ENCODE measurements at places on chromosomes 6 and 20.

DNA sequence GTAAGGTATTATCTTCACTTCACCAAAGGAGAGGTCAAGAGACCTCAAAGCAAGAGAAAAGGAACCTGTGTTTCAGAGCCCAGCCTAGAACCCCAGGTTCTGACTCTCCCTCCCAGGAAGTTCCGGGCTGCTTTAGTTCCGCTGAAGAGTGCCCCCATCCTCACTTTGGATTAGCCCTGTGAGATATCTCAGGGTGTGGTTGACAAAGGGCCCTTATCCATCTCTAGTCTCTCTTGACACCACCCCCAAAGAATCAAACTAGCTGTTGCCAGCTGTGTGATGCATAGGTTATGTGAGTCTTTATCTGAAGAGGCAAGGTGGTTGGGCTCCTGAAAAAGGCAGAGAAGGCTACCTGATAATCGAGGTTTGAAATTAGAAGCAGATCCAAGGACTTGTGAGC is 20.6 kb downstream of the BRPF3 start:
- no peak for DNase-seq

GRCh38 chr6:81750200-81750599 is 2.3 kb downstream of the TENT5A start:
- no peak for DNase-seq

- no peak for DNase-seq
These were observed 18.6 kb upstream of the CST9L start for GRCh38 chr20:23586735-23587525.

DNA sequence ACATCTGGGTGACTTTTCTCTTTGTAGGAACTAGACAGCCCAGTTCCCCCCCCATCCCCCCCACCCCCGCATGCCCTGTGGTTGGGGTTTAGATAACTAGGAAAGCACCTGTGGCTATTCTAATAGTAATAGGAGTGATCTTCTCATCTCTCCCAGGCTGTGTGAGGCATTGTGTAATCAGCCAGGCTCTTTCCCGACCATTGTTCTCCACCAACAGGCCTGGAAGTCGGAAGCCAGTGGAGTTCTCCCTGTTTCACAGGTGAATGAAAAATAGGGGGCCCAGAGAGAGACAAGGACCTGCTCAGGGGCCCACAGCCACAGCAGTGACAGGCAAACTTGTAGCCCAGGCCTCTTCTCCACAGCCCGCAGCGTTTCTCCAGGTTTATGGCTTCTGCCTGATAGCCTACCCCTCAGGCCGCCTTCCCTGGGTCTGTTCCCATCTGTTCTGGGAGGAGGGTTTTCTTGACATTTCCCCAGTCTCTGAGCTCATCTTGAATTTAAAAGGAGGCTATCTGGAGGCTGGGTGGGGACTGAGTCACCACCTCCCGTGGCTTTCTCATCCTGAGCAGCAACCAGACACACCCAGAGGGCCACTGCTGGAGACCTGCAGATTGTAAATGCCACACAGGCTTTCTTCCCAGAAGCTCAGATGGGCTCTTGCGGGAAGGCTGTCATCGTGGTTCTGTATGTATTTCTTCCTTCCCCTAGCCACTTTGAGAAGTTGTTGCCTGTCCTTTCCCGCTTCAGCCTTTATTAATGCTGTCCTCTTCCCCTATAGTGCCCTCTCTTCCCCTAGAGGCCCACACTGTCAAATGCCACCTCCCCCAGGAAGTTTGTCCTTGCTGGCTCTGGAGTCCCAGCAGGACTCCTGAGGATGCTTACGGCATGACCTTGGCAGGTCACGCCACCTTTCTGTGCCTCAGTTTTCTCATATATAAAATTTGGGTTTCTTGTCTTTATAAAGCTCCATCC is 75.9 kb upstream of the MYL9 start:
- peak; percentile 56 for DNase-seq

DNA sequence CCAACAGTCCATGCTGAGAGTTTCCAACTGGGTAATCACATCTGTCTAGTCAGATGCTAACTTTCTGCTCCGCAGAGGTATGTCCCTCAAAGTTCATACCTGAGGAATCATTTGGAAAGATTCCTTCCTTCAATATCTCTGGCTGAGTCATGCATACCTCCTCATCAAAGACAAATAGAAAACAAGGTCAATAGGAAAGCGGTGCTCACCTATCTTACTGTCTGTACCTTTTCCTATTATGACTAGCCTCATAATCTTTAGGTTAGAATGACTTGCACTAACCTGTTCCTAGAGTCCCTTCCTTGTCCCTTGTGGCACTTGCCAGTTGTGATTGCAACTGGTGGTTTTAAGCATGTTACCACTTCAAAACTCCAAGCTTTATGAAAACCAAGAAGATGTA is 78.2 kb upstream of the PTPRK start:
- no peak for DNase-seq

GRCh38 chr20:5214826-5215225 is 88.0 kb downstream of the CDS2 start:
- DNase-seq = no peak

DNA sequence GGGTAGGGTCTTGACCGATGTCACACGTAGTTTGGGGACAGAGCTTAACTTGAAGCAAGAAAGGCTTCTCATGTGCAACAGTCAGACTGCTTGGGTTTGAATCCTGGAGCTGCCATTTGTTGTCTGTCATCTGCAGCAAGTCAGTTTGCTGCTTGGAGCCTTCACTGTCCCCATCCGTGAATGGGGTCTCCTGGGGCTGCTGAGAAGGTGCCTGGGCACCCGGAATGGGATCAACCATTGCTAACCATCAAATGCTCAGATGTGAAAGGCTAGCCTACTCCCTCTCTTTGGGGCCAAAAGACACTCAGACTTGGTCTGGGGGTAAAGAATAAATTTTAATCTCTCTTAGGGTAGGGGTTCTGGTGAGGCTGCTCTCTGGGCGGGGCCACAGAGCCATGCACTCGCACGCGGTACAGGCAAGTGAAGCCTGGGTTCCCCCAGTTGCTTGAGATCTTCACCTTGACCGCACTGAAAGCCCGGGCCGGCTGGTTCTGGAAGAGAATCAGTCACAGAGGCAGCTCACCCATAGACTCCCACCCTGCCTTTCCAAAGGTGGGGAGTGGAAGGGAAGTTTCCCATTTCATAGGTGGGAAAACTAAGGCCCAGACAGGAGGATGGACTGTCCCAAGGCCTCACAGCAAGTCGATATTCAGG is 20.6 kb downstream of the SUN5 start:
- no peak for DNase-seq

GRCh38 chr6:153623496-153623895 is 415.5 kb upstream of the OPRM1 start:
- no peak for DNase-seq

DNA sequence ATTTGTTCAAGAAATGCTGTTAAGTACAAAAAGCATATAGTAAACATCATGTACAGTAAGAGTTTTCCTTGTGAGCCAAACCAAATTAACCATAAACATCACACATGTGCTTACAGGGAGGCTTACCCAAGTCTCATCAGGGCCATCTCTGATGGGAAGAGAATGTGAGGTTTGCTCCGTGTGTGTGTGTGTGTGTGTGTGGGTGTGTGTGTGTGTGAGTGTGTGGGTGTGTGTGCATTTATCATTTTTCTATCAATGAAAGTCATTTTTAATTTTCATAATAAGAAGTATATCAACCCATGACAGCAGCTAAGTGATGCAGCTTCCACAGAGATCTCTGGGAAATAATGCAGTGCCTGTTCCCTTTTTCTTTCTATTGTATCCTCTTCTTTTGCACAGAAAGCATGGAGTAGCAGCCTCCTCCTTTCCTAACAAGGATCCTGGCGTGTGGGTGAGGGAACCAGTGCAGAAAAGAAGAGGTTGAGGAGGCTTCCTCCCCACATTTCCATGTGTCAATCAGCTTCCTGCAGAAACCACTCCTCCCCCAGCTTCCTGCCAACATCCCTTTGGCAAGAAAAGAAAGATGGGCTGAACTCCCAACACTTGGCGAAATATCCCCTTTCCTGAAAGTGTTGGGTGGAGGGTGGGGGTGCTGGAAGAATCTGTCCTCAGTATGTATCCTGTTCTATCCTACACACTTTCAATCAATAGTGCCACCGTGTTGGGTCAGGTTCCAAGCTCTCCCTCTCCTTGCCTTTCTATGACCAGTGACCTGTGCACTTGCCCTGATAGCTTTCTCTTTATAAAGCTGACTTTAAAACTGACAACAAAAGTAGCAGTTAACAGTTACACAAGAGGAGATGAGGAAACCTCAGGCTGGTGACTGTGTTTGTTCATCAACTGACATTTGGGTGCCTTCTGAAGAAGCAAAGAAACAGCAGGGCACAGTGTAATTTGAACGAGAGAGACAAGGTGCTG is 251.8 kb upstream of the CITED2 start:
- DNase-seq = no peak

- no peak for DNase-seq
These were observed 141.2 kb downstream of the GRM4 start for GRCh38 chr6:34004706-34005105.

- no peak for DNase-seq
These were observed 85.7 kb downstream of the CDH22 start for GRCh38 chr20:46222521-46223007.

- DNase-seq = no peak
These were observed 13.9 kb upstream of the ADGRF5 start for GRCh38 chr6:46935687-46936086.

GRCh38 chr20:53148771-53149147 is 176.6 kb downstream of the TSHZ2 start:
- no peak for DNase-seq

- no peak for DNase-seq
These were observed 4.4 kb downstream of the ZKSCAN3 start for GRCh38 chr6:28353981-28354676.

- no peak for DNase-seq
These were observed 176.2 kb downstream of the ASCC3 start for GRCh38 chr6:100704961-100705360.

DNA sequence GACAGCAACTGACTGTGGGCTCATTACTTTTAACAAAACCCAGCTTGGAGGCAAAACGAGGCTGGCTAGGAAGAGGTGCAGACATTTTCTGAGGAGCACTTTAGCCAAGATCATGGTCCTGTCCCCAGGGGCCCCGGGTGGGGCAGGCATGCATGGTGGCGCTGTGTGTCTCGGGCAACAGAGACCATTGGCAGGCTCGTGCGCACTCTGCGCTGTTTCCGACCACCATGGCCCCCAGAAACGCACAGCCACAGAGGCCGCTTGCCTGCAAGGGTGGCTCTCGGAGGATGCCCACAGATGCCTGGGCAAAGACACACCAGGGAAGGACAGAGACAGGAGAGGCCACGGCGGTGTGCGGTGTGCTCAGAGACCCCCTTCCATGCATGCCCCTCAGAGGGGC is 6.7 kb downstream of the BHLHE23 start:
- DNase-seq = no peak

DNA sequence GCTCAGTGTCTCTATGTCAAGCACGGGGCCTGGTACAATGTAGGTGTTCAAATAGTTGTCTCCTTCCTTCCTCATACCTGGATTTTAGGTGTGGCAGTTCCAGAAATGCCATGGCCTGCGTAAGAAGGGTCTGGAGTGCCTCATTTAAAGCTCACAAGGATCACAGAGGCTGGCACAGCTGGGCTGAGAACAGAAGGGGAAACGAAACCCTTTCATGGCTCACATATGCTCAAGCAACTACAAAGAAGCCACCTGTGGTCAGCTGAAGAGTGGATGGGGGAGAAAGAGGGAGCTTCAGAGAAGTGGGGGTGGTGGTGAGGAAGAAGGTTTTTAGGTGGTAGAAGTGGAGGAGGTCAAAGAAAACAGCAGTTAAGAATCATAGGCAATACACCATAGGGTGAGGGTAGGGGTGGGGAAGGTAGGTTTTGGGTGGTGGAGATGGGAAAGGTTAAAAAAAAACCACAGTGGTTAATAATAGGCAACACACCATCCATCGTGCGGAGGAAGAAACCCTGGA is 17.0 kb upstream of the TOP1 start:
- no peak for DNase-seq

GRCh38 chr20:60512443-60512842 is 554.2 kb downstream of the CDH26 start:
- DNase-seq = no peak

GRCh38 chr20:19973961-19974629 is 43.1 kb upstream of the NAA20 start:
- no peak for DNase-seq

DNA sequence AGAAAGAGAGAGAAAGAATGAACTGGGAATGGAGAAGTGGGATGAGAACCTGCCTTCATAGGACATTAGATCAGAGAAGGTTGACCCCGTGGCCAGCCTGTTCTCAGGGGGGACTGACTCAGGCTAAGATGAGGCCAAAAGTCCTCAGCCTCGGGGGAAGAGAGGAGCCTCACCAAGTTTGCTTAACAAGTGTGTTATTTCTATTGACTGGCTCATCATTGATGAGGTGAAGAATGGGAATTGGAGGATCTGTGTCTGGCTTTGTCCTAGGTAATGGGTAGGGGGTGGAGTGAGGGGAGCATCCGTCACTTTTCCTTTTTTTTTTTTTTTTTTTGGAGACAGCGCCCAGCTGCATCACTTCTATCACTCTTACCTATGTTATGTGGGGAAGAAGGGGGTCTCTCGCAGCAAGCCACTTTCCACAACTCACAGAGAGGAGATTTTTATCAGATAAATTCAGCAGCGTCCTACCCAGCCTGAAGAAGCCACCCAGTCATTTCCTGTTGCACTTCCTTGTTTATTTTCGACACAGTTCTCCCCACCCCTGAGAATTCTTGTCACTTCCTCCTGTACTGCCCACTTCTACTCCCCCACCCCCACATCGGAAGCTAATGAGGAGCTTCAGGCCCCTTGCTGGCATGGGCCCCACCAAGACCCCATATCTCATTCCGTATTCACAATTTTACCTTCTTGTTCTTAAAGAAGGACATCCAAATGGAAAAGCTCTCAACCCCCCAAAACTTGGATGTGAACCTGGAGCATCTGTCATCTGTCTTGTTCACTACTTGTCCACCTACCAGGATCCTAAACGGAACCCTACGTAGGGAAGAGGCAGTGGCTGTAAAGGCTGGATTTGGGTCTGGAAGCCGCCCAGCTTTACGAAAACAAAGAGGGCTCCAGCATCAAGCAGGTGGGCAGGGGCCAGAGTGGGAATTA is 2.8 kb upstream of the RNASET2 start:
- DNase-seq = peak; percentile 77

DNA sequence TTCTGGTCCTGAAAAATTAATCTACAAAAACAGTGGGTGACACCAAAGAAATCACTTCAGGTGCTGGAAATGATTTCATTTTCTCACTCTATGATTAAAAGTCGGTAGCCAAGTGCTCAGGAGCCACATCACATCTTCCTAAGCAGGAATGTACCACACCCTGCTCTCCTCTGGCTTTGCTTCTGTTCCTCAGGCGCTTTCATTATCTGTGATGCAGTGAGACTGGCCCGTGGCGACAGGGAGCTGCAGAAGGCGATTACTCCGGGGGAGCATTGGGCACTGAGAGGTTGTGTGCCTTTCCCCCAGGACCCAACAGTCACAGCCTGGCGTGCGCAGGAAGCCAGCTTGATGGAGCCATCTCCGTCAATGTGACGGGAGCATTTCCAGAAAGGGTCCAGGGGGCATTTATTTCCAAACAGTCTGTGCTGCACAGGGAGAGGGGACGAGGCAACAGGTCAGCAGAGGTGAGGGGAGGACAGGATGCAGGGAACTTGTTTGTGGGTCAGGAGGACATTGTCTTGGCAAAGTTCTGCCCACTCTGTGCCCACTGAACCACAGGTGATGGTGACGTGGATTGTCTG is 5.6 kb upstream of the ZNF831 start:
- no peak for DNase-seq

All from CD4-positive, alpha-beta T cell treated with Interleukin-4 for 4 hours (primary cell).